ENCODE measurements at places on chromosomes 2 and 18.

GRCh38 chr2:199101487-199101886 is 356.3 kb downstream of the SATB2 start:
- H3K4me1 ChIP-seq = no peaks in the 10 kb centered on the region
- no peak overlapping the region for H3K4me3 ChIP-seq
- H3K36me3 ChIP-seq = no peaks in the 10 kb centered on the region
- no peak for DNase-seq
- no peak overlapping the region for H3K27ac ChIP-seq
- no peaks in the 10 kb centered on the region for H3K27me3 ChIP-seq

GRCh38 chr2:235618039-235618438 is 124.2 kb downstream of the AGAP1 start:
- H3K4me3 ChIP-seq = no peak overlapping the region
- H3K27ac ChIP-seq = no peak overlapping the region
- H3K4me1 ChIP-seq = peaks cover 14% of the 10 kb centered on the region
- no peaks in the 10 kb centered on the region for H3K27me3 ChIP-seq
- no peak for DNase-seq
- no peaks in the 10 kb centered on the region for H3K36me3 ChIP-seq

DNA sequence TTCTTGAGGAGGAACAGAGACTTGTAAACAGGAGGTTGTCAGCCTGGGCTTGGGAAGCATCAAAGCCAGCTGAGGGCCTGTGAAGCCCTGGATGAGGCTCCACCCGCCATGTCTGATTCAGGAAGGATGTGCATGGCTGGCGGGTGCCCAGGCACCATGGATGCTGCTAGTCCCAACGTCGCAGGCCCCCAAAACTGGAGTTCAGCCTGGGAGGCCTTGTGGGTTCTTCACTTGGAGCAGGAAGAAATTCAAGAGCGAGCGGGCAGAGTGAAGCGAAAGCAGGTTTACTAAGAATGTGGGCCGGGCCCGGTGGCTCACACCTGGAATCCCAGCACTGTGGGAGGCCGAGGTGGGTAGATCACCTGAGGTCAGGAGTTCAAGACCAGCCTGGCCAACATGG is 12.1 kb upstream of the PXDN start:
- no peak for DNase-seq
- H3K27me3 ChIP-seq = no peaks in the 10 kb centered on the region
- H3K4me3 ChIP-seq = no peak overlapping the region
- H3K4me1 ChIP-seq = peaks cover 16% of the 10 kb centered on the region

- H3K27me3 ChIP-seq = no peaks in the 10 kb centered on the region
- H3K4me1 ChIP-seq = no peaks in the 10 kb centered on the region
- no peaks in the 10 kb centered on the region for H3K36me3 ChIP-seq
- H3K4me3 ChIP-seq = no peak overlapping the region
- DNase-seq = no peak
These were observed 1045.0 kb upstream of the DDX18 start for GRCh38 chr2:116769514-116769913.

DNA sequence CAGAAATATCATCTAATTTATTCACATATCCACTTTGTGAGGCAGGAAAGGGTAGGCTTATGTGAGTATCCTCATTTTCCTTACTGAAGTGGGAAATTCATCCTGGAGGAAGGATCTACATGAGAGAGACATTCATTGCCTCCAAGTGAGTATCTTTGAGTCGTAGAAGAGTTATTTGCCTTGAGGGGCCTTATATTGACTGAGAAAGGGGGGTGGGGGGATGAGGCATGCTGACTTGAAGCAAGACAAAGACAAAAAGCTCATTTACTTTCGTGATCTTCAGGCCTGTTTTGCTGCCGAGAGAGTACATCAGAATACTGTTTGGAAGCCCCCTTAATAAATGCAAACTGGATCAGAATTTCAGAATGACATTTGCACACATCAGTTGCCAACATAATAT is 17.6 kb upstream of the NEDD4L start:
- no peak overlapping the region for H3K27ac ChIP-seq
- DNase-seq = no peak
- H3K27me3 ChIP-seq = no peaks in the 10 kb centered on the region
- no peaks in the 10 kb centered on the region for H3K4me1 ChIP-seq
- H3K4me3 ChIP-seq = no peak overlapping the region
- H3K36me3 ChIP-seq = no peaks in the 10 kb centered on the region

DNA sequence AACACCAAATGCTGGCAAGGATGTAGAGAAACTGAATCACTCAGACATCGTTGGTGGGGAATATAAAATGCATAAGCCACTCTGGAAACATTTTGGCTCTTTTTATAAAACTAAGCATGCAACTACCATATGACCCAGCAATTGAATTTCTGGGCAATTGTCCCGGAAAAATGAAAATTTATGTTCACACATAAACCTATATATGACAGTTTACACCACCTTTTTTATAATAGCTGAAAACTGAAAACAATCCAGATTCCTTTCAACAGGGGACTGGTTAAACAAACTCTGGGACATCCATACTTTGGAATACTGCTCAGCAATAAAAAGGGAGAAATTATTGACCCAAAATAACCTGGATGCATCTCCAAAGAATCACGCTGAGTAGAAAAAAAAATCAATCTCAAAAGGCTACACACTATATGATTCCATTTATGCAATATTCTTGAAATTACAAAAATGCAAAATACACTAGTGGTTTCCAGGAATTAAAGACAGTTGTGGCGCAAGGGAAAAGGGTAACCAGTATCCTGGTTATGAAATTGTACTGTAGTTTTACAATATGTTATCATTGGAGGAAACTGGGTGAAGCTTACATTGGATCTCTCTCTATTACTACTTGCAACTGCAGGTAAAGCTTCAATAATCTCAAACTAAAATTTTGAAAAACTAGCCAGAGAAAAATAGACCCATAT is 130.2 kb upstream of the PID1 start:
- no peak overlapping the region for H3K4me3 ChIP-seq
- no peak overlapping the region for H3K27ac ChIP-seq
- DNase-seq = no peak
- no peaks in the 10 kb centered on the region for H3K27me3 ChIP-seq

- H3K4me3 ChIP-seq = no peak overlapping the region
- no peaks in the 10 kb centered on the region for H3K36me3 ChIP-seq
- peaks cover 98% of the 10 kb centered on the region for H3K27me3 ChIP-seq
- no peak overlapping the region for H3K27ac ChIP-seq
- DNase-seq = no peak
These were observed 65.0 kb downstream of the NFATC1 start for GRCh38 chr18:79460481-79461300.

DNA sequence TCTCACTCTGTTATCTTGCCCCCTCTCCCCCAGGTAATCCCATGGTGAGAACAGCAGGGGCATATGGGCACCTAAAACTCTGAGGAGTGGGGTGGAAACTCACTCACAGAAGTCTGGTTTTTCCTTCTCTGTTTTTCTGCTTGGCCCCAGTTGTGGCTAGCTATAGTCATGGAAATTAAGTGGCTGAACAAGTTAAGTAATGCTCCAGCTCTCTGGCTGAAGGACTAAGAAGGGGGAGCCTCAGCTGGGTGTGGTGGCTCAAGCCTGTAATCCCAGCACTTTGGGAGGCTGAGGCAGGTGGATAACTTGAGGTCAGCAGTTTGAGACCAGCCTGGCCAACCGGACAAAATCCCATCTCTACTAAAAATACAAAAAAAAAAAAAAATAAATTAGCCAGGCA is 261.0 kb downstream of the TPGS2 start:
- DNase-seq = no peak
- no peaks in the 10 kb centered on the region for H3K36me3 ChIP-seq
- H3K4me1 ChIP-seq = peaks cover 2% of the 10 kb centered on the region
- H3K4me3 ChIP-seq = no peak overlapping the region
- H3K27ac ChIP-seq = no peak overlapping the region

GRCh38 chr2:207503234-207503633 is 26.5 kb upstream of the CREB1 start:
- H3K4me3 ChIP-seq = no peak overlapping the region
- H3K27ac ChIP-seq = no peak overlapping the region
- DNase-seq = no peak
- no peaks in the 10 kb centered on the region for H3K27me3 ChIP-seq
- H3K36me3 ChIP-seq = no peaks in the 10 kb centered on the region

Measured in SK-N-SH (cell line).